Stimulated activated CD4-positive, alpha-beta T cell treated with anti-CD3 and anti-CD28 coated beads, Interleukin-12 subunit alpha, Interleukin-12 subunit beta, amount 100 ng/mL, for 4 hours (primary cell): ENCODE measurements at places on chromosomes 4 and X.

DNA sequence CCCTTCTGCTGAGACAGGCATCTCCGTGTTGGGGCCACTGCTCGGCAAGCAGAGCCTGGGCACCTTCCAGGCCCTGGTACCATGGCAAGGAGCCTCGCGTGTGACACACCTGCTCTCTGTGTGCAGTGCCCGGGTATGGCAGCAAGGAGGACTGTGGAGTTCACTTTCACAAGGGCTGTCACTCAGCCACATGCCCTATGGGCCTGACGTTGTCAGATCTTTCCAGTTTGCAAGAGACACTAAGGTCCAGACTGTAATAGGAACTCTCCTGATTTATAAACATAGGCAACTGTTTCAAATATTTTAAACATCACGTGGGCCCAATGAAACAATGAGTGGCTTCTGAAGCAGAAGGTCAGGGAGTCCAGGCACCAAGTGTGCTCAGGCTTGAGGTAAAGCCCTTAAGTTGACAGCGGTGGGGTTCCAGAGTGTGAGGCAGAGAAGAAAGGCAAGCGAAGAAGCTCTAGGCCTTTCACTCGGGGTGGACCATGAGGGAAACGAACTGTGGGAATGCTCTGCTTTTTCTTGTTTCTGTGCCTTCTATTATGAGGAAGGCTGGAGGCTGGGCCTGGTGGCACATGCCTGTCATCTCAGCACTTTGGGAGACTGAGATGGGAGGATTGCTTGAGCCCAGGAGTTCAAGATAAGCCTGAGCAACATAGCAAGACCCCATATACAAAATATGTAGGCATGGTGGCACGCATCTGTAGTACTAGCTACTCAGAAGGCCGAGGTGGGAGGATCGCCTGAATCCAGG, 108.6 kb upstream of the TRIM2 start:
- DNase-seq, result no peak

- DNase-seq, result no peak
Measured at GRCh38 chr4:8742546-8742945, 129.1 kb downstream of the HMX1 start.

GRCh38 chrX:97539970-97540519, 656.3 kb downstream of the RPA4 start:
- no peak for DNase-seq

GRCh38 chr4:187301923-187302322, 578.3 kb upstream of the FAT1 start:
- DNase-seq, result no peak

GRCh38 chr4:53730031-53730805, 138.9 kb upstream of the LNX1 start:
- DNase-seq, result no peak

DNA sequence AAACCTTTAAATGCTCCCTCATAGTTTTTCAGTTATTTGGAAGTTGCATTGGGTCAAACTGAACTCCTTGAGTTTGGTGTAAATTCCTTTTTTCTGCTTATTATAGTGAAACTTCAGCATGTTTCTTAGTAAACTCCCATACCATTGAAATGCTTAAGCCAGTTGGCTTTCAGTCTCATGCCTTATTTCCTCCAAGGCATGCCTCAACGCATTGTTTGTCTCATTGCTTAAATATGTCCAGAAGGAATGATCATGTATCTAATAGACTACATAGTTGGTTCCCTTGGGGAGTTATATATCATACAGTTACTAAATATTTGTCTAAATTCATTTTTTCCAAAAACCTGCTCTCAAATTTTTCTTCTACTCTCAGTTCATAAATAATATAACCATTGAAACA, 114.0 kb downstream of the STOX2 start:
- DNase-seq, result no peak

DNA sequence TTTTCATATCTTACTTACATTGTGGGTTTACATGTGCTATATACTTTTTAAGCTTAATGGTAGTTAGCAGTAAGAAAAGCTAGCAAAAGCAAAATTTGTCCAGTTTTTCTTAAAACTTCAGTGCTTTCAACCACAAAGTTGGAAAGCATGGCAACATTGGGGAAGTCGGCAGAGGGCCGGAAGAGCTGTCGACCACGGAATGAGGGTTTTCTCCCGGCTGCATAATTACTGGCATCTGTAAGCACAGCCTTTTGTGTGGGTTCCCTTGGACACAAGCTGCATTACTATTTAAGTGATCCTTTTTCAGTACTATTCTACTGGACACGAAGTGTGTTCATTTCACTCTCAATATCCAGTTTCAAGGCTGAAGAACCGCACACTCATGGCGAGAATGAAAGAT, 560.4 kb downstream of the ANKRD50 start:
- no peak for DNase-seq

- DNase-seq, result no peak
Measured at GRCh38 chr4:40718586-40718985, 31.2 kb upstream of the NSUN7 start.

DNA sequence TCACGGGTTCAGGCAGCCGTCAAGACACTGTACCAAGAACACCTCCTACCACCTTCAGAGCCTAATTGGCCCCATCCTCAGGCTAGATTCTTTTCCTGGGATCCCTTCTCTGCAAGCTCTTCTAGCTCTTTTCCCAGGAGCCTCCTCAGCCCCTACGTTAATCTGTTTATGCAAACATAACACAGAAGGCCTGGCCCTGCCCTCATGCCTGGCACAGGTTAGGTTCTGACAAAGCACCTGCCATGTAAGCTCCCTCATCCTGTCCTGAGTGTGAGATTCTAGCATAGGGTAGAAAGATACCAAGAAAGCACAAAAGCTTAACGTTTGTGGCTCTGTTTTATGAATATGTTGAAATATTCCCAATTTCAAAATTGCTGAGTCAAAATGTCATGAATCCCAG, 93.6 kb downstream of the IRF2 start:
- DNase-seq, result no peak

GRCh38 chr4:38920186-38920585, 52.6 kb downstream of the FAM114A1 start:
- no peak for DNase-seq

- no peak for DNase-seq
Measured at GRCh38 chrX:97844943-97845342, 961.2 kb downstream of the RPA4 start.

- DNase-seq, result no peak
Measured at GRCh38 chr4:111136438-111136837, 513.6 kb upstream of the PITX2 start.

DNA sequence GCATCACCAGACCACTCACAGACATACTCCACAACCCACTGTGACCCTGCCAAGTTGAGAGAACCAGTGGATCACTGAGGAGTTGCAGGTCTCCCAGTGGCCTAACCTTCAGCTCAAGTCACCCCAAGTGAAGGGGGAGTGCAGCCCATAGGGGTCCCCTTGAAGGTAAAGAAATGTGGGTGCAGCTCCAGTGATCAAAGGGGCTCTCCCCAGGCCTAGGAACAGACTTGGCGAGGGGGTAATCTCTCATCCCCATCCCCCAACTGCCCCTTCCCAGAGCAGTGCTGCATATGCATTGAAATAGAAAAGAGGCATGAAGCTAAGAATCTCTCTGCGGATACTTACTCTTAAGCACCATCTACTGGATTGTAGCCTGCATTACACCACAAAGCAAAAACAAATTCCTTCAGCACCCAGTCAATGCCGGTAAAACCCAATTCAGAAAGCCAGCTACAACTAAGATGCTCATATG, 27.0 kb downstream of the MAGEE1 start:
- DNase-seq, result no peak

GRCh38 chr4:153643406-153644383, 40.4 kb upstream of the TLR2 start:
- DNase-seq, result no peak

GRCh38 chr4:4524364-4524763, 17.5 kb downstream of the STX18 start:
- peak; percentile 4 for DNase-seq

GRCh38 chr4:147730333-147730732, 1.6 kb upstream of the ARHGAP10 start:
- DNase-seq, result no peak

- DNase-seq, result no peak
Measured at GRCh38 chr4:120731561-120731960, 191.0 kb downstream of the PRDM5 start.

GRCh38 chrX:22689290-22689689, 310.5 kb upstream of the DDX53 start:
- no peak for DNase-seq

DNA sequence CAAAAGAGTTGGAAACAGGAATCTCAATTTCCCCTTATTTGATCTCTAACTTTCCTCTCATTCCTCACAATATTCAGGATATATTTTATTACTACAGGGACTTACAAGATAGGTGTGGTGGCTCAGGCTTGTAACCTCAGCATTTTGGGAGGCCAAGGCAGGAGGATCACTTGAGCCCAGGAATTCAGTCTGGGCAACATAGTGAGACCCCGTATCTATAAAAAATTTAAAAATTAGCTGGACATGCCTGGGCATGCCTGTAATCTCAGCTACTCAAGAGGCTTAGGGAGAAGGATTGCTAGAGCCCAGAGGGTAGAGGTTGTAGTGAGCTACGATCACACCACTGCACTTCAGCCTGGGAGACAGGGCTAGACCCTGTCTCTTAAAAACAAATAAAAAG, 200.4 kb downstream of the CAMK2D start:
- no peak for DNase-seq

- peak; percentile 18 for DNase-seq
Measured at GRCh38 chr4:80362578-80363181, 27.1 kb downstream of the CFAP299 start.

DNA sequence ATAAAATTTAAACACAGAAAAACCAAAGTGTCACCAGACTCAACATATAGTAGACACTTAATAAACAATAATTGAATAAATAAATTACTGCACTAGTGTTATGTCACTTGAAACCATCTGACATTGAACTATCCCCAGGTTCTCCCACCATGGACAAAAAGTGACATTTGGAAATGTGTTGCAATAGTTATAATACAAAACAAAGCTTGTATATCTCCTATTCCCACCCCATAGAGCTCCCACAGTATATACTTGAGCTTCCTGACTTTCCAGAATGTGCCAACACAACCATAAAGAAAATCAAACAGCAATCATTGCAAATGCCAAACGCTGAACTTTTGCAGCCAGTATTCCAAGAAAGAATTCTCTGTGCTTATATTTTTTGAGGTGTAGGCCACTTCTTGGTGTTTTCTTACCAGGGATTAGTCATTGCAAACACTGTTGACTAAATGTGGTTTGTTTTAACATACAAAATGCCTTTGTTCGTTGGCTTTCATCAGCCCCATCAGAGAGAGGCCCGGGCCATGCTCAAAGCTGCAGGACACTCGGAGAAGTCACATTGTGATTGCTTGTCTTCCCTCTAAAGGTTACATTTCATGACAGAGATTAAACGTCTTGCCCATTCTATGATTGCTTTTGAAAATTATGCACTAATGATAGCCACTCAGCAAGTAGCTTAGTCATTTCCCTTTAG, 33.8 kb downstream of the PPARGC1A start:
- DNase-seq, result no peak

DNA sequence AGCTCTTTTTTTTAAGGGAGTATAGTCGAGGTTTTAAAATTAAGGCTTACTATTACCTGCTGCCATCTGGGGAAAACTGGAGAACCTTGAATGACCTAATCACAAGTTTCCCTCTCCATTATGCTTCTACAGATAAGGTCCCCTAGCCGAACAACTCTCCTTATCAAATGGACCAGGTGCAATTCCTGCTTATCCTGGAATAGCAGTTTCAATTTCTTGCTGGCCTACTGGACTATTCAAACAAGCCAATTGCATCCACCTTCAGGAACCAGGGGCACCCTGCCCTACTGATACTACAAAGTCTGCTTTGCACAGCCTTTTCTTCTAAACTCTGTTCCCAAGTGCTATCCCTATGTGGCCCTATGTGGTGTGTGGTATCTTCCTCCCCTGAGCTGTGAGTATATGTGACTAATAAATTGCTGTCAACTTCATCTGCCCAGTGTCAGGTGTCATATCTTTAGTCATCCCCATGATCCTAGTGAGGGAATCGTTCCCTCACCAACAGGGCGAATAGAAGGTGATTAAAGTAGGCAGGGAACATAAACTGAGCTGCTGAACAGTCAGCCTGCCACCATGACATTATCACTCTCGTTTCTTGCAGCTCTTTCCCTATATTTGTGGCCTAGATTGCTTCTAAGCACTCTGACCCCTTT, 128.5 kb downstream of the ATG4A start:
- DNase-seq, result no peak

DNA sequence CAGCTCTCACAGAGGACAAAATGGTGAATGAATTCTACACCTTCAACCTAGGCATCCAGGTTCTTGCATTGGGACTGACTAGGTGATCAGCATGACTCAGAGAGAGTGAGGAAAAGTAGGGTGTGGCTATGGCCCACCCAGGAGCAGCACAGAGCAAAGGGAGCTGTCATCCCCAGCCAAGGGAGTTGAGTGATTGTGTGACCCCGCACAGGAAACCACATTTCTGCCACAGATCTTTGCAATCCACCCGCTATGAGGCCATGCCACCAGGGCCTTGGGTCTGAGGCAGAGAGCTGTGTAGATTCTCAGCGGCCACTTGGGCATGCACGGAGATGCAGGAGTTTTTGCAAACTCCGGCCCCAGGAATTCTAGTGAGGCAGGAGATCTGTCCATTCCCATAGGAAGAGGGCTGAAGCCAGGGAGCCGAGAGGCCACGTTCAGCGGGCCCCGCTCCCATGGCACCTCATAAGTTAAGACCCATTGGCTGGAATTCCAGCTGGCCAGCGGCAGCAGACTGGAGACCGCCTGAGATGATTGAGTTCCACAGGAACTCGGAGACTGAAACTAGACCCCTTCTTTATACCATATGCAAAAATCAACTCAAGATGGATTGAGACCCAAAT, 75.9 kb downstream of the NAA11 start:
- DNase-seq, result no peak

DNA sequence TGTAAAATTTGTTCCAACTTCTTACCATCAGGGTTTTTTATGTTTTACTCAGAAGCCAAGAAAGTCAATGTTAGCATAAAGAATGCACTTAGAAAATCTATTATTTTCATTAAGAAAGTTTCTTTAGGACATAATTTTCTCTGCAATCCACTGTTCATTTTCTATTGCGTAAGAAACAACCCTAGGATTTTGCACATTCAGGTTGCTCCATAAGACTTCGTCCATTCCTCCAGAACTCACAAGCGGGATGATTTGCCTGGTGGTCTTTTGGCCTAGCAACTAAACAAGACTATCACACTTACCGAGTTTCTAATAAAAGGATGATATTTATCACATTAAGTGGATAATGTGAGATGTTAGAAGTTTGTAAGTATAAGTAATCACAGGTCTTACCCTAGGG, 376.3 kb upstream of the INTU start:
- no peak for DNase-seq

- DNase-seq, result no peak
Measured at GRCh38 chrX:14043209-14043608, 13.5 kb upstream of the GEMIN8 start.

GRCh38 chrX:44432641-44433040, 89.2 kb upstream of the EFHC2 start:
- DNase-seq, result no peak

GRCh38 chr4:13323921-13324320, 160.2 kb downstream of the RAB28 start:
- DNase-seq, result no peak

- DNase-seq, result no peak
Measured at GRCh38 chr4:66959207-66959606, 586.1 kb downstream of the CENPC start.
